ENCODE measurements at places on chromosomes 5 and 9.

DNA sequence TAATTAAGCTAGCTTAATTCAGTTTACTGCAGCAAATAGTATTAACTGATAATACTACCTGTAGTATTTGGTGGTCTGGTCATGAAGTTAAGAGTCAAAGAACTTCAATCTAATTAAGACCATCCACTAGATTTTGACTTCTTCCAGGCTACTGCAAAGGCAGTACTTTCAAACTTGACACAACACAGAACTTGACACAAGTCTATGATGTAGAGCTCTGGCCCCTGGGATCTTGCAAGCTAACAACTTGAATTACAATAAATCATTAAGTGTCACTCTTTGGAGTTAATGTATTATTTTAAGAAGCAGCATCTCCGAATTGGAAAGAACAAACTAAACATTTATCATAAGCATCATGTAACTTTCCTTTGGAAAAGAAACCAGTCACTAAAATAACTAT lies 40.9 kb downstream of the UIMC1 start:
- DNase-seq = no peak

- peak; percentile 73 for DNase-seq
These were observed 250.0 kb upstream of the SLC30A5 start for GRCh38 chr5:68843624-68844364.

DNA sequence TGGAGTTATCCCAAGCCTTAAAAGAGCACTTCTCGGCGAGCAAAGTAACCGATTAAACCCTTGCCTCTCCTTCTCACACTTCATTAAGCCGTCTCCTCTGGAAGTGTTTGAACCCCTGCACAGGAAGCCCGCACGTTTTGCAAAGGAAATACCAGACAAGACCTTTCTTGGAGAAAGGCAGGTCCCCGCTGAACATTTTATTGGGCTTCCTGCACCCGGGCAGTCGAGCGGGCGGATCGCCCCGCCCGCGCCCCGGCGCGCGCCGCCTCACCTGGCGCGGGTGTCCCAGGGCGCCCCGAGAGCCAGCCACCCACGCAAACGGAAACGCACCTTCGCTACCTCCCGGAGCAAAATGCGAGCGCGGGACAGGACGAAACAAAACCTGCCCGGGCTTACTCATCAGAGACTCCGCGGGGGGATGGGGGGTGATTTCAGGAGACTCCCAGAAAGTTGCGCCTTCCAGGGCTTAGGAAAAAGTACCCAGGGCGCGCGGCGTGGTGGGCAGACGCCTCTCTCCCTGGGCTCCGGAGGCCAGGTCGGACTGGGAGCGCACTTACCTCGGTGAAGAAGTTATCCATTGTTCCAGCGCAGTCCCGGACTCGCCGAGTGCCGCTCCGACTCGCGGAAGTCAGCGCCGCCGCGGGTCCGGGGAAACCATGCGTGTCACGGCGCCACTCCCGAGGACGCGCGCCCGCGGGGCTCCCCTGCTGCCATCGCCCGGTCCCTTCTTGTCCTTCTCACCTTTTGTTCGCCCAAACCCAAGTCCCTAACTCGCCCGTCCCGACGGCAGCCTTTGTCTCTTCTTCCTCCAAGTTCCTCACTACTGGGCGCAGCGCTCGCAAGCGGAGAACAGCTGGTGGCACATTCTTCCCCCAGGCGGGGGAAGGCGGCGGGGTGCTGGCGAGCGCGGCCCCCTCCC lies 598 bp downstream of the MYO10 start:
- DNase-seq = peak; percentile 41

DNA sequence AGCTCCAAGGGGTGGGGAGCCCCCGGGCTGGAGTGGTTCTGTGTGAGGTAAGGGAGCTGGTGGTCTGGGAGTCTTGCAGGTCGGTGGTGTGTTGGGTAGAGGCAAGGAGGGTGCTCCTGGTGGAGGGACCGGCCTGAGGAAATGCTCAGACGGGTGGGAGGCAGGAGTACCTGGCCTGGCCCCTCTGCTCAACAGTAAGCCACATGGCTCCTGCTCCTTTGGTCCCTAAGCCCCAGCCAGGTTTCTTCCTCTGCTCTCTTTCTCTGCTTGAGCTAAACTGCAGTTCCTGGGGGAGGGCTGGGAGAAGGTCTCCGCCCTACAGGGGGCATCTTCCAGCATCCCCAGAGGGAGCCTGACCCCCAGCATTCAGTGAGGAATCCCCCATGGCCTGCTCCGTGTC lies 17.2 kb downstream of the TSPAN17 start:
- no peak for DNase-seq

DNA sequence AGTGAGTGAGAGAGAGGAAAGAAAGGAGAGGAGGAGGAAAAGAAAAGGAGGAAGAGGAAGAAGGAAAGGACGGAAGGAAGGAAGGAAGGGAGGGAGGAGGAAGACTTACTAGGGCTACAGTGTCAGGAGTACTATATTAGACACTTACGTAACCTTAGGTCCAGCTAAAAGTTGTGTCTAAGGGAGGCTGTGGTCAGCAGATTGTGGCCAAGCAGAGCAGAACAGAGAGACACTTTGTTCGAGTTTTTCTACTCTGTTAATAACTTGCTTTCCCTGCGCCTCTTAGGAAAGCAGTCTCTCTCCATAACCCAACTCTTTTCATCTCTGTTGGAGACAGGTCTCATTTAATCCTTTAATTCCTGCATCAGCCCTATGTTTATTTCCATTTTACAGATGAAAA lies 138.9 kb downstream of the KCNN2 start:
- no peak for DNase-seq

GRCh38 chr5:142110046-142110531 lies 1.5 kb downstream of the NDFIP1 start:
- peak; percentile 30 for DNase-seq

DNA sequence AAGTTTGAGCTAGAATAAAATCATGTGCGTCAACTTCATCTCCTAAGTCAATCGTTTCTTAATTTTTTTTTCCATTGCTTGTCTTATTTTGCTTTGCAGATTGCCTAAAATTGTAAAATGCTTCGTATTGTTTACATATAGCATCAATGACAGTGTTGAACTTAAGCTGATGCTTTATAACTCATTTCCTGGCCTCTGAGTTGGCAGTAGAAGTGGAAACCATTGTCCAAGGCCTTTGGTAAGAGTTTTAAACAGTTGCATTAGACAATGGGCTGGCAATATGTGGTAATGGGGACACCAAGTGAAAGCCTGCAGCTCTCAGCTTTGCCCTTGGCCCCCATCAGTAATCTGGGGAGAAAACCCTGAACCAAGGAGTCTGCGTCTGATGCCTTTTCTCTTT lies 154.8 kb upstream of the GAS1 start:
- DNase-seq = no peak

GRCh38 chr9:124257070-124257843 lies 492 bp upstream of the NEK6 start:
- peak; percentile 56 for DNase-seq

DNA sequence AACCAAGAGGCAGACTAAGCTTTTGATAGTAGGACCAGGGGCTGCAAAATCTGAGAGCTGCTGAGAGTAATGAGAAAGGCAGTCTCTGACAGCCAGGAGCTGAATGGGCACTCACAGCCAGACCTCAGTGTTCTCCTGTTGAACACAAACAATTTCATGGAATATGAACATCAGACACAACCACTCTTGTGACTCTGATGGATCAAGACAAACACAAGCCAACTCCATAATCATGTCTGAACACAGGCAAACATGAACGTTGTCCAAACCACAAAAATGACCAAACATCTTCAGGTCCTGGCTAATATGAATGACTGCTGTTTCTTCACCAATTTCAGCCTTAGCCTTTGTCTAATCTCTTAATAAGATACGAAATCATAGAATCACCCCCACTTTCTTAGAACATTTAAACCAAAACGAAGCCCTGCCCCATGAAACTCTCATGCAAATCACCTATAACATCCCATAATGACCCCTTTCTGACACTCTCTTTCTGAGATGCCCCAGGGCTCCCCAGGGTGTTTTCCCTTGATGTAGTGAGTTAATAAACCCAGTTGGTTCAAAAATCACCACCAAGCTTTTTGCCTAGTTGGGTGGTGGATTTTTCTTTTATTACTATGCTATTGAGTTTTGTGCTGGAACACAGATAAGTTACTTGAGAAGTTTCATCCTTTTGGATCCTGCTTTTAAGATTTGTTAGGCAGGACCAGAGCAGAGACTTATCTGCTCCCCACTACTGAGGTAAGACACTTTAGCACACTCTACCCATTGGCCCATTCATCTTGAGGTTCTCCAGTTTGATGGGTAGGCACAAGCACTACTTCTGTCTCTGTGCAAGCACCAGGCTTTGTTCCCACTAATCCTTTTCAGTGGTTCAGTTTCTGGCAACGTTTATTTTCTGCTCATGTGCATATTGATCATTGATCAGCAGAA lies 5.9 kb upstream of the ERAP2 start:
- DNase-seq = no peak

- DNase-seq = no peak
These were observed 491.3 kb upstream of the MEF2C start for GRCh38 chr5:89374144-89374784.

GRCh38 chr9:133160742-133161546 lies 2.8 kb downstream of the GBGT1 start:
- DNase-seq = peak; percentile 52

- no peak for DNase-seq
These were observed 114.5 kb upstream of the GPR151 start for GRCh38 chr5:146630472-146630871.

- peak; percentile 47 for DNase-seq
These were observed 32.2 kb upstream of the LECT2 start for GRCh38 chr5:135986891-135987401.

DNA sequence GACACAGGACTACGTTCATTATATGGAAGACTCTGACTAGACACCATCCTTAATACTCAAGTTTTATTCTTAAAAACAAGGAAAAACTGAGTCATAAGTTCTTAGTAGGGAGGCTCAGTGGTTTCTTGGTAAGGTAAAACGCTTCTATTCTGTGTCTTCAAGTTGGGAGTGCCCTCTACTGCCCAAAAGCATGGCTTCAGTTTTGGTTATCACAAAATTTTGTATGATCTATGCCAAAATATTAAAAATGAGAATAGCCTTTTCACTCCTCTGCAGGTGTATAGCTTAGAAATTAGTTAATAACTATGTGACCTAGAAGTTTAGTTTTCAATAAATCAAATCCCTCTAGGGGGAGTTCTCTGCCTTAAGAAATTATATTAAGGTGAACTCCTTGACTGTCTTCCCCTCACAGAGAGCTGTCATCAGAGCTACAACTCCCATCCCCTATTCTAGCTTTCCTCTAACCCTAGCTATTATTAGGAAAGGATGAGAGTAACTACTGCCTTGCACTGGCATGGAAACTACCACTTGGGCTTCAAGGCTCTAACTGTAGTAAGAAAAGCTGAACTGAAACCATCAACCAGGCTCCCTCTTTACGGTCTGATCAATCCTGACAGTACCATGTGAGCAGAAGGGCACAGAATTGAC lies 189.7 kb downstream of the GNAQ start:
- DNase-seq = no peak

DNA sequence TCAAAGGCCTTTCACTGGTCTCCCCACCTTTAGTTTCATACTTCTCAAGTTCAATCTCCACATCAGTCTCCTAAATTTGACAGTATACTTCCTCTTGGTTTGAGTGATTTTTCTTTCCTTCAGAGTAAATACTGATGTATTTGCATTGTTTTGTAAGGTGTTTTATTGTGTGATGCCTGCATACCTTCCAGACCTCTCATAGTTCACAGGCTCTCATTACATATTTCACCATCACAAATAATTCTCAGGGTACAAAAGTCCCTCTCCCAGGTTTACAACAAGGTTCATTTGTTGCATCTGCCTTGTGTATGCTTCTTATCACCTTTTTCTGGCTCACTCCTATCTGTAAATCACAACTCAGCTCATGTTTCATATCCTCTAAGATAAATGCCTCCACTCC lies 22.2 kb upstream of the TUSC1 start:
- DNase-seq = no peak

DNA sequence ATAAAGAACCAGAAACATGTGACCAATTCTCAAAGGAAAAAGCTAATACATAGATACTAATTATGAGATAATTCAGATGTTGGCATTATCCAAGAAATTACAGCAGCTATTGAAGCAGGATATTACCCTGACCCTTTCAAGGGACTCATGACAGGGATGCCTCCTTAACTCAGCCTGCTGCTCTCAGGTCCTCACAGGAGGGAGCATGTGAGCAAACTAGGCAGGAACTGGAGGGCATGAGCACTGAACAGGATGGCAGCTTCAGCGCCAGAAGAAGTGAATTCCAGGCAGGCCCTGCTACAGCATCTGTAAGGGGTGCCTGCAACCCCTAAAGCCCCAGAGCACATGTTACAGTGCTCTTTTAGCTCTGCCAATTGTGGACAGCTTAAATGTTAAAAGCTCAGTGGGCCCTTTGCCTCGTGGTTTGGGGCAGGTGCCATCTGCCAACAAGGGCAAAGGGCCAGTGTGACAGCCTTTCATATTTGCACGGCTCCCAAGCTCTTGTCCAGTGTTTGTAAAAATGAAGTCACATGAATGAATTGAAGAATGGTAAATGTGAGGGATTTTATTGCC lies 464.7 kb upstream of the COX7C start:
- DNase-seq = no peak

GRCh38 chr9:70385426-70385825 lies 29.0 kb downstream of the KLF9 start:
- DNase-seq = no peak

DNA sequence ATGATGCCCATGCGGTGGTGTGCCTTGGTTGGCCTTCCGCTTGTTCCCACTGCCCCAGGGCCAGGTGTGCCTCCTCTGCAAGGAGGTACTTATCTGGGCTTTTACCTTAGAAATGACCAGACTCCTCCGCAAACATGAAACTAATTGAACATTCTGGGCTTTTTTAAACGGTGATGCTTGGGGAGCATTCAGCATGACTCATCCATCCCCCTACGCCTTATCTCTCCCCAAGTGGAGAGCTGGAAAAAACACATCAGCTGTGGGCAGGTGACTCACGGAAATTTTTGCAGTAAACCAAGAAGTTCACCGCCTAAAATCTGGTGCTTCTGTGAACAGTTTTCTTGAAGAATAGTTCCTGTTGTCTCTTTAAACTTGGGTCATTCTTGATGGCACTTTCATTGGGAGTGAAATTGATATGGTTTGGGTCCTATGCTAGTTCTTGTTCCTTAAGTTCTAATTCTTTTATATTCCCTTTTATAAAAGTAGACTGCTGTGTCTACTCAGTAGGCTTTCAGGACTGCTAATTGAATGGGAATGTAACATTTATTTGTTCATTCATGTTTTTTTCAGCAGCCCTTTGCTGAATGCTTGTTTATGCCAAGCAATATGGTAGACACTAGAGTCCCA lies 39.6 kb downstream of the SFXN1 start:
- DNase-seq = peak; percentile 56

DNA sequence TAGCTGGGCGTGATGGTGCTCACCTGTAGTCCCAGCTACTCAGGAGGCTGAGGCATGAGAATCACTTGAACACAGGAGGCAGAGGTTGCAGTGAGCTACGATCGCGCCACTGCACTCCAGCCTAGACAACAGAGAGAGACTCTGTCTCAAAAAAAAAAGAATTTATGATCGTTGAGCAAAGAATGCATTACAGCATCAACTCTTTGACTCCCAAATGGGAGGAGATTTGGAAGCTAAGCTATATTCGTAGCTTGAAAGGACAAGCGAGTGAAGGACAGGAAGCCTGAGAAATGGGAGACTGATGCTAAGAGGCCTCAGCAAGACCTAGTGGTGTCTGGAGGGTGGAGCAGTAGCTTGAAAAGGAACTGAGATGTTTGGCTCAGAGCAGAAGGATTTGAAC lies 10.3 kb upstream of the CCIN start:
- DNase-seq = peak; percentile 58

- DNase-seq = no peak
These were observed 46.6 kb downstream of the RAB3C start for GRCh38 chr5:58629271-58630159.

- no peak for DNase-seq
These were observed 14.5 kb upstream of the HEXB start for GRCh38 chr5:74670396-74671038.

- DNase-seq = no peak
These were observed 390.0 kb upstream of the PCSK5 start for GRCh38 chr9:75500479-75500878.

Data from fibroblast of skin of right quadriceps (primary cell).